ENCODE measurements at places on chromosomes 16 and 17. TPM values are rescaled to one million over a fixed set of nuclear protein-coding genes. Genes with fewer than 3 reads are reported as not detected.

- DNase-seq: no peak
These were observed 43.4 kb downstream of the MYOCD start for GRCh38 chr17:12709063-12709462.

DNA sequence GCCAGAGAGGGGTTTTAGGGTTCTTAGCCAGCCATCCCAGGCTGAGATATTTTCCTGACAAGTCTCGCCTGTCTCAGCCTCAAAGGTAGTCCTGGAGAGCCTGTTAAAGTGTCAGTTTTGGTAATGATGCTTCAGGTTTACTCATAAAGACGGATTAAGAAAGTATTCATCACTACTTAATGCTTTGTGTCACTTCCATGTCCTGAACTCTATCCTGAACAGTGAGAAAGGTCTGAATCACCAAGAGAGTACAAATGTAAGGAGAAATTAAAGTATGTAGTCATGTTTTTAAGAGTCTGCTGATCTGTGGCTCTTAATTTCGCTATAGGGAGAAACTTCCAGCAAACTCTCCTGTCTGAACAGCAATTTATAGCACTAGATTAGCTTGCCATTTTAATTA is 14.0 kb downstream of the RPGRIP1L start:
- no peak for DNase-seq

- DNase-seq: no peak
These were observed 344.1 kb downstream of the NPIPA8 start for GRCh38 chr16:17992416-17992815.

- DNase-seq: no peak
These were observed 17.9 kb downstream of the NGFR start for GRCh38 chr17:49513044-49513395.

GRCh38 chr16:12784076-12784475 is 19.6 kb downstream of the CPPED1 start:
- no peak for DNase-seq

GRCh38 chr17:39763051-39763820 is 25.5 kb downstream of the GRB7 start:
- no peak for DNase-seq

GRCh38 chr17:59487161-59487873 is 78.1 kb upstream of the DHX40 start:
- DNase-seq: no peak

- no peak for DNase-seq
These were observed 114.5 kb upstream of the C17orf78 start for GRCh38 chr17:37261286-37261685.

GRCh38 chr16:86432691-86433090 is 77.6 kb upstream of the FOXF1 start:
- no peak for DNase-seq

GRCh38 chr17:43860077-43860725 is 13.2 kb downstream of the CD300LG start:
- DNase-seq: no peak

- no peak for DNase-seq
These were observed 40.2 kb downstream of the SMG6 start for GRCh38 chr17:2263183-2264066.

GRCh38 chr16:31714903-31715504 is 158.6 kb upstream of the ZNF267 start:
- no peak for DNase-seq

DNA sequence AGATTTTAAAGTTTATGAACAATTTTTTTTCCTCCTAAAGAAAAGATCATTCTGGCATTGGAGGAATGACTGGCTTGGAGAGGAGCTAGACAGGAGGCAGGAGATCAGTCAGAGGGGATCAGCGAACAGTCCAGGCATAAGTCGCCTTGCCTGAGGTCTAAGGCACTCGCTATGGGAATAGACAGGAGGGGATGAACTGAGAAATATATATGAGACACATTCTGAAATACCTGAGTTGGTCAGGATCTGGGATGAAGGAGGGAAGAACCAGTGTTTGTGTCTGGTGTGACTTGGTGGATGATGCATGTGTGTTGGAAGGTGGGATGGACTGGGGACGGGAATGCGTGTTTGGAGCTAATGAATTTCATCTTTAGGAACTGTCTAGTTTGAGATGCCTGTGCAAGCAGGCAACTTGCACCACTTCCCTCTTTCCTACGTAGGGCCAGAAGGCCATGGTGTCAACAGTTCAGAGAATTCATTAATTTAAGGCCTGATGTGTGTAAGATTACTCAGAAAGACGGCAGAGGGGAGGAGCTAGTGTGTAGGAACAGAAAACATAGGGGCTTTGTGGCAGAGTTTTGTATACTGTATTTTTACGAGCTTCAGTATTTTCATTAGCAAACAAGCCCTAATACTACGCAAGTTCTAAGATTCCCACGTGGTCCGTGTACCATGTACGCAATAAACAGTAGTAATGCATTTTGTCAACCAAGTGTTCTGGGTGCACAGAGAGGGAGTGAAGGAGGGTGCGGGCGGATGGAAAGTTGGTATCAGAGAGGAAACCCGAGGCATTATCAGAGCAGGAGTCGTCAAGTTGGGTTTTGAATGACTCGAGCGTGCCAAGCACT is 825 bp downstream of the HEATR6 start:
- no peak for DNase-seq

DNA sequence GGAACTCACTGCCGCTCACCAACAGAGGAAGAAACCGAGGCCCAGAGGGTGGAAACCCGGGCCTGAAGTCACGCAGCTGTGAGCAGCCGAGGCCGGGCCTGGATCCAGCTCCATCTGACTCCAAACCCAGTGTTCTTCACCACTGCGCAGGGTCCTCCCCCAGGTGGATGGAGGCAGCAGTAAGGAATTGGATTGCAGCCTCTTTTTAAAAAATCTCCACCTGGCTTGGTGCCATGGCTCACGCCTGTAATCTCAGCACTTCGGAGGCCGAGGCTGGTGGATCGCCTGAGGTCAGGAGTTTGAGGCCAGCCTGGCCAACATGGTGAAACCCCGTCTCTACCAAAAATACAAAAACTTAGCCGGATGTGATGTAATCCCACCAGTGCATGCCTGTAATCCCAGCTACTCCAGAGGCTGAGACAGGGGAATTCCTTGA is 177.2 kb downstream of the FOXL1 start:
- peak; percentile 21 for DNase-seq

- peak; percentile 78 for DNase-seq
These were observed 13.7 kb downstream of the SYCE1L start for GRCh38 chr16:77212741-77213541.

GRCh38 chr16:87947356-87948118 is 3.7 kb upstream of the BANP start:
- no peak for DNase-seq

Gene FBXO39
- total RNA-seq: 3.0 TPM

Gene LRRC37A2
- total RNA-seq: 0.77 TPM

Gene SPATA32
- not detected for total RNA-seq

Gene KRTAP4-3
- total RNA-seq: not detected

Gene PLXDC1
- 0.11 TPM for total RNA-seq

Gene C16orf46
- 0.29 TPM for total RNA-seq

Gene HSD11B2
- not detected for total RNA-seq

Measured in Daoy (cell line).